ENCODE measurements at places on chromosomes 5 and 9.

DNA sequence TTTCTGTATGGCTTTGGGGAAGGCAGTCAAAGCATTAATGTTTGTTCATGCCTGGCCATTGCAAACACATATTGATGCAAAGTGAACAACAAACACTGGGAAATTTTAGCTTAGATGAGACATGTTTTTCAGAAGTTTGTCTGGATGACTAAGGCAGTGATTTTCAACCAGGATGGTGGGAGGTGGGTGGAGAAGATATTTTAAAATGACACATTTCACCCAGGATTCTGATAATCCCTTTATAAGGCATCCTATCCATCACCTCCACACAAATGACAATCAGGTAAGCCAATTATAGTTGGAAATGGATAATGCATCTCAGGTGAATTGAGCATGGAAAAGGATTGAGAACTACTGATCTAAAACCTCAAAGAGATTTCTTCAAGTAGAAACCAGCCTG, 57.4 kb upstream of the SV2C start:
- no peak for DNase-seq

DNA sequence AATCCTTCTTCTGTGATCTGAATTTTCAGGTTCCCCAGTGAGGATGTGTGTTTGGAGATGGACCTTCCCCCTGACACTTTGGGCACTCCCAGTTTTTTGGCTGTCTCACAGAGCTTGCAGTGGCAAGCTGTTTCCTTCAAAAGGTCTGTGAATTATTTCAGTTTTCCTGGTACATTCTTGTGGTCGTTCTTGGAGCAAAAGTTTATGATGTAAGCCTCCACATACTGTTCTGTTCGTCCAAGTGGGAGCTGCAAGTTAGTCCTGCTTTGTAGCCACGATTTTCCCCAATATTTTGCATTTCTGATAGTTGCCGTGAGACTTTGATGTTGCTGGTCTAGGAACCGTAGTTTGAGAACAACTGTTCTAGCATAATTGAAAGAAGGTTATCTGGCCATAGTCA, 88.3 kb downstream of the MTAP start:
- no peak for DNase-seq

GRCh38 chr5:42908086-42908485, 96.4 kb upstream of the SELENOP start:
- no peak for DNase-seq

DNA sequence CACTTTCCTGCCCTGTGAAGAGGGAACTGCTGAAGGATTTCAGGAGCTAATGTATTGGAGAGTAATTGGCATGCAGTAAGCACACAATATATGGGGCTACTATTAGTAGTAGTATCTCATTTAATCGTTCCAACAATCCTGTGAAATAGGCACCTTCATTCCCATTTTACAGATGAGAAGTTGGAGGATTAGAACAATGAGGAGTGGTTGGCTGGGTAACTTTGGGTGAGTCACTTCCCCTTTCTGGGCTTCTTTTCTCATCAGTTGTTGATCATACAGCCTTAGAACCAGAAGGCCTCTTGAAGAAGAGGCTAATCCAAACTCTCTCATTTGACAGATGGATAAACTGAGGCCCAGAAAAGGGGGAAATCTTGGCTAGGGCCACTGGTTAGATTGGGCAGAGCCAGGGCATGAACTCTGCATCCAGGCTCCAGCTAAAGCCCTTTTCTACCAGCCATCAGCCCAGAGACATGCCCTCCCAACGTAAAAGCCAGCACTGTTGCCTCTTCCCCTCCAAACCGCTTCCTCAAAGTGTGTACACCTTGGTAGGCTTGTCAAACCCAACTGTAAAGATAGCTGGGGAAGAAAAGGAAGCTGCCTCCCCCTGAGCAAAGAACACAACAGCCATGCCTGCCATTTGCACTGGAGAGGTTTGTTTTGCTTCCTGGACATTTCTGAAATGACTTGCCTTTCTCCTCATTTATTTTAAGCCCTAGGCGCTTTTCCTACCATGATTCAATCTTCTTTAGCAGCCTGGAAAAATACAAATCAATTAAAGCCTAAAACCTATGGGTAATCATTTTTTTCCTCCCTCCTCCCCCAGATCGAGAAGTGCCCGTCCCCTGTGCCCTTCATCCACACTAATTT, 992 bp downstream of the SPACA9 start:
- no peak for DNase-seq

GRCh38 chr9:95073042-95073607, 244.4 kb downstream of the FANCC start:
- DNase-seq, result no peak

- DNase-seq, result no peak
These were observed 82.5 kb downstream of the NFIB start for GRCh38 chr9:14231196-14231990.

- DNase-seq, result no peak
These were observed 747.8 kb downstream of the CDH18 start for GRCh38 chr5:19240170-19240569.

- DNase-seq, result no peak
These were observed 234.9 kb downstream of the SH3GL2 start for GRCh38 chr9:17813798-17814197.

GRCh38 chr9:124279531-124280175, 21.9 kb downstream of the NEK6 start:
- DNase-seq, result no peak

DNA sequence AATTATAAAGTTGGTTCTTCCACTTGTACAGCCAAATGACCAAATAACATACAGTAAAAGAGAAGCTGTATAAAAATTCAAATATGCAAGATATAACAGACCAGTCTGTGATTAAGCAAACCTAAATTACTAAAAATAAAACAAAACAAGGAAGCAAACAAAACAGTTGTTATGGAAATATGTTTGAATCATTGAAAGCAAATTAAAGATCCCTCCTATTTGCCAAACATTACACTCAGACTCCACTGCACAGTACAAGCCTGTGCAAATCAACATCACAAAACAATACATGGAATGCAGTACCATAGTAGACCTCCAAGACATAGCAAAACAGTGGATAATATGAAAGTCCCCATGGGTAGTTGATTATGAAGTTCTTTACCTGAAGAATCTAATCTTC, 288.1 kb upstream of the PTGER4 start:
- DNase-seq, result no peak

DNA sequence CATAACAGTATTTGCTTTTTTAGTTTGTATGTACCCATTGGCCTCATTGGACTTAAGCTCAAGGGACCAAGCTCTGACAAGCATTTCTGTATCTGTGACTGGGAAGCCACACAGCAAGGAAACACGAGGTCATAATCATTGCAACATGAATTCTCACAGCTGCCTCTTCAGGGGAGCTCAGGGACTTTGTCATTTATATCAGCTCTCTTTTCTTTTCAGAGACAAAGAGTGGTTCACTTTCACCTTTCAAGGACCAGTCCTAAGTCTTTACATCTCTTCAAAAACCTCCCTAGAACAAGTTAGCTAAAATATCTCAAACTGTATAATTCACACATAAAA, 58.6 kb downstream of the ADAMTS12 start:
- no peak for DNase-seq

- no peak for DNase-seq
These were observed 92.1 kb downstream of the PIP5K1B start for GRCh38 chr9:68797116-68797515.

- no peak for DNase-seq
These were observed 13.7 kb upstream of the PRELID2 start for GRCh38 chr5:145848854-145849253.

- no peak for DNase-seq
These were observed at the start of gene PCDHB3 for GRCh38 chr5:141100243-141100805. Gene PCDHB3 (plus strand): TSS chr5:141100473. CDS start chr5:141100650, 177 bp downstream.

GRCh38 chr5:2895876-2896275, 144.4 kb upstream of the IRX2 start:
- DNase-seq, result no peak

GRCh38 chr5:127812570-127812969, 109.4 kb downstream of the CCDC192 start:
- DNase-seq, result no peak

DNA sequence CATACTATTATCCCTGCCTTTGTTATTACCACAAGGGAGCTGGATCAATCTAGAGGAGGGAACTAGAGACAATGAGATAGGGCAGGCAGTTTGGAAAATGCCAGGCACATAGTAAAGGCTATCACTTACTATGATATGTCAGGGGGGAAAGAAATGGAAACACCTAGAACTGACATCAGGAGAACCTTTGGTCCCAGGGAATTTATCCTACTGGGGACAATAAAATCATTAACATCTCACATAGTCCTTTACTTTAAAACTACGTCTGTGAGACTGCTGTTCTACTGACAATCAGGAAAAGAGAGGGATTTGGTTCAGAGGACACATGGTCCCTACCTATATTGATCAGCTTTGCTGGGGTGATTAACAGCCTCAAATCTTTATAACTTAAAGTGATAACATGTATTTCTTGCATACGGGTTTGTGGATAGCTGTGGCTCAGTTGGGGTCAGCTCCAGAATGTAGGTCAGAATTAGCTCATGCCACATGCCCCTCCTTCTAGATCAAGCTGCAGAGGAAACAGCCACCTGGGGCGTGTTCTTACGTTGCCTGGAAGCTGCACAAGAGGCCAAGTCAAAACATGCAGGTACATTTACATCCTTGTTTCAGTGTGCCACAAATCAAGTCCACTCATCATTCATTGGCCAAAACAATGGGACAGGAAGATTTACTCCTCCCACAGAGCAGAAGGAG, 43.9 kb upstream of the ALDOB start:
- no peak for DNase-seq

- no peak for DNase-seq
These were observed 224.7 kb downstream of the FSTL4 start for GRCh38 chr5:133387621-133388020.

DNA sequence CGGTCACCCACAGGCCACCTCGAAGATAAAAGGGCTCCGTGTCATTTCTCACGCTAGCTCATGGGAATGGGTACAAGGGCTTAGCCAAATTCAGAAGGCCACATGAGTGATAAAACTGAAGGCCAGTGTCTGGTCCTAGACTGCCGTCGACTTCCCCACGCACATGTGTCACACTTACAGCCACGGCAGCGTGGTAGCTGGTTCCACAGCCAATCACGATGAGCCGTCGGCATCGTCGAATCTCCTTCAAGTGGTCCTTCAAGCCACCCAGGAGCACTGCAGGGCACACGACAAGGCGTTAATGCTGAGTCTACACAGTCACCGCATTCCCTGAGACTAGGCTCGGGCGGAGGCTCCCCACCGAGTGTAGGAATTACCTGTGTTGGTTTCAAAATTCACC, 24.7 kb upstream of the MAPK9 start:
- DNase-seq, result no peak

GRCh38 chr5:138188626-138189025, 9.7 kb downstream of the KIF20A start:
- DNase-seq, result no peak

DNA sequence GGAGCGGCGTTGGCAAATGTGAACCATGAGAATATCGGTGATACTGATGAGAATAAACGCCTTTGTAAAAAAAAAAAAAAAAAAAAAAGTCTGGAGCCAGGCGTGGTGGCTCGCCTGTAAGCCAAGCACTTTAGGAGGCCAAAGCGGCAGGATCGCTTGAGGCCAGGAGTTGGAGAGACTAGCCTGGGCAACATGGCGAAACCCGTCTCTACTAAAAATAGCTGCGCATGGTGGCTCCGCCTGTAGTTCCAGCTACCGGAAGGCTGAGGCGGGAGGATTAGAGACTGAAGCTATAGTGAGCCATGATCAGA, 425 bp upstream of the NFX1 start:
- no peak for DNase-seq

DNA sequence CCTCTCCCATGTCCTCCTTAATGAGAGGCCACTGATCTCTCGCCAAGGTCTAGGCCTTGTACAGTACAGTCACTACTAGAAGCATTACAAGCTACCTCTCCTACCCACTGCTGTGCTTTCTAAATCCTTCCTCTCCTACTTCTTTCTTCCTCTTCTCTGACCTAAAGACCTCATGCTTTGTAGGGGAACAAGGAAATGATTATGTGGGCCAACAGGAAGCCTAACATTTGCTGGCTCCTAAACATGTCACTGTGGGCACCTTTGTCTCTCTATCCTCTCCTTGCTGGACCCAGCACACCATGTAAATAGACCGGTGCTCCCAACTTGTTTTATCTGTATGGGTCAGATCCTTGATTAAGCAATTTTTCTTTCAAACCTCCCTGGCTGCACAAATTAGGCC, 16.7 kb downstream of the SLC28A3 start:
- no peak for DNase-seq

DNA sequence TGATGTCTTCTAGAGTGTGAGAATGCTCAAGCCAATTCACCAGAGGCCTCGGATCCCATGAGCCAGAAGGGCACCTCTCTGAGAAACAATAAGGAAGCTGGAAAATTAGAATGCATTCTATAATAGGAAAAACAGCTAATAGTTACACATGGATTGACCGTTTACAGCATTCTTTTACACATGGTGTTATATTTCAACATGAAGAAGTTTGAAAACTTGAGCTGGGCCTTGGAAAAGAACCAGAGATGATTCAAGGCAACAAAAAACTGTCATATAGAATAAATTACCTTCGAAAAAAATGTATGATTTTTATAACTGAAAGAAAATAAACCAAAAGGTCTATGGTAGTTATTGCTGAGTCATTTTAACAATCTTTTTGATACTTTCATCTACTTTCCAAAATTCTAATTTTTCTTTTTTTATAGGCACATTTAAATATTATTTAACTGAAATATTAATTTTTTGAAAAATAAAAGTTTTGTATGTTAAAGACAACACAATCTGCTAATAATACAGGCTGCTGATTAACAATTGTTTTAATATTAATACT, 6.2 kb downstream of the SH3TC2 start:
- DNase-seq, result no peak

DNA sequence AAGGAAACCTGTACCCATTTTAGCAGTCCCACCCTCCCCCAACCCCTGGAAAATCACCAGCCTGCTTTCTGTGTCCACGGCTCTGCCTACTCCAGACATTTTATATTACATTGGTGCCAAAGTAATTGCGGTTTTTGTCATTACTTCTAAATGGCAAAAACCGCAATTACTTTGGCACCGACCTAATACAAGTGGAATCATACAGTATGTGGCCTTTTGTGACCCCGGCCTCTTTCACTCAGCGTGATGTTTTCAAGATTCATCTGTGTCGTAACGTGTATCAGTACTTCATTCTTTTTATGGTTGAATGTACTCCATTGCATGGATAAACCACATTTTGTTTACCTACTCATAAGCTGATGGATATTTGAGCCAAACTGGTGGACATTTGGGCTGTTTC, 9.7 kb upstream of the ORM1 start:
- DNase-seq, result no peak

- no peak for DNase-seq
These were observed 15.3 kb downstream of the BRD3 start for GRCh38 chr9:134052491-134052890.

GRCh38 chr9:120910643-120911042, 16.0 kb downstream of the TRAF1 start:
- DNase-seq, result no peak
